ENCODE measurements at places on chromosomes 7 and 10.

DNA sequence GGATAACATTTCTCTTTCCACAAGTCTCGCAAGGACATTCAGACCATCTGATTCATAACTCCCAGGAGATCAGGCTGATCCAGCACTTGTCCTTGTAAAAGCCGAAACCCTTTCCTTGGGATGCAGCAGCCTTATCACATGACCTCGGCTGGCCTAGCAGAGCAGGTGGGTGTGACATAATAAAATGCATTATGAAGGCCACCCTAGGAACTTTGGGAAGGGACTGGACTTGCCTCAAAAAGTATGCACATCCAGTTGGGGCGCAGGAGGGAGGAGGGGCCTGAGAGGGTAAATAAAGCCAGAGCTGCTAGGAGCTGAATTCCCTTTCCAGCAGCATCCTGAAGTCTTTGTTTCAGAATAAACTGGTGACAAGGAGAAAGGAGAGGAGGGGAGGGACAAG, 260.8 kb downstream of the SNX13 start:
- no peak for DNase-seq

DNA sequence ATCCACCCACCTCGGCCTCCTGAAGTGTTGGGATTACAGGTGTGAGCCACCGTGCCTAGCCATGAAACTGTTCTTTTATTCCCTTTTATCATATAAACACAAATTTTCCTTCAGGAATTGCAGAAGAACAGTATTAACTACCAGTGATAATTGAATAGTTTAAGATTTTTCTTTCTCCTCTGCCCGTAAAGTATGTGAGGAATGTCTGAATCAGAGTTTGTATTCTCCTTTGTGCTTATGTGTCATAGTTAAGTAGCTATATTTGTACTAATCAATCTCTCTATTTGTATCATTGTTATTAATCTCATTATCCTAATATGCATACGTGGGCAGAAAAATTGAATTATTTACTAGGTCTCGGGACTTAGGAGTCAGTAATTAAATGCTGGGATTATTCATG, 83.6 kb downstream of the ZNF277 start:
- no peak for DNase-seq

DNA sequence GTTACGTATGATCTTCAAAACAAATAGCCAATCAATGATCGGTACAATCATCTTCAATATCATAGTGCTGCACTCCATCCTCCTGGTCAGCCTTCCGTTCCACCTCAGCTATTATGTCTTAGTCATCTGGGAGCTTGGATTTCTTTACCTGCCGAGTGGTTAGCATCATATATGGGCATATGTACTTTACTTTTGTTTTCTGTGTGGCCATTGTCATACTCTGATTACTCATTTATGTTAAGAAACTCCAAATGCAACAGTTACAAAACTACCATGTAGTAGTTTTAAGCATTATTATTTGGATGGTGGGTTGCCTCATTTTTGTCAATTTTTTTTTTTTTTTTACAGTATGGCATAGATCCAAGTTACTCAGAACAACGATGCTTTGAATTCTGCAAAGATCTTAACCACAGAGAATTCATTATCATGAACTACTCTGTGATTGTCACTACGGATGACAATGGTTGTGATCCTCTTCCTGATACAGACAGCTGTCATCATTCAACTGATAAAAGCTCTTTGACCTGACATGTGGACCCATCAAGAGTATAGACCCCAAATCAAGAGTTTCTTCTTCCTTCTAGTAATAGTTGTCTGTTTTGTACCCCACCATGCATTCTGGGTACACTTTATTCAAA, 52.1 kb upstream of the NME8 start:
- DNase-seq, result no peak

DNA sequence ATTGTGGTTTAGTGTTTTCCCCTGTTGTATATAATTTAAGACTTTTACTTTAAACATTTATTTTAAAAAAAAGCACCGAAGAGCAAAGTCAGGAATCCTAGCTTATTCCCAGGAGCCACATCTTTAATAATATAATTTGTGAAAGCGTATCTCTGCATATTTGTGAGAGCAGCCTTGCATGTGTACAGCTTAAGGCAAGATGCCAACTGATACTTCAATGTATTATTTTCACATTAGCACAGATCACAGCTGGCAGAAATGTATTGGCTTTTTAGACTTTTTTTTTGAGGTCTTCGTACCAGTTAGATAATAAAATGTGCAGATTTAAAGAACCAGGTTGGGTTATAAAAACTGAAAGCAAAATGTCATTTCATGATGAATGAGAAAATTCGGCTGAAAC, 845.7 kb upstream of the POT1 start:
- DNase-seq, result no peak

DNA sequence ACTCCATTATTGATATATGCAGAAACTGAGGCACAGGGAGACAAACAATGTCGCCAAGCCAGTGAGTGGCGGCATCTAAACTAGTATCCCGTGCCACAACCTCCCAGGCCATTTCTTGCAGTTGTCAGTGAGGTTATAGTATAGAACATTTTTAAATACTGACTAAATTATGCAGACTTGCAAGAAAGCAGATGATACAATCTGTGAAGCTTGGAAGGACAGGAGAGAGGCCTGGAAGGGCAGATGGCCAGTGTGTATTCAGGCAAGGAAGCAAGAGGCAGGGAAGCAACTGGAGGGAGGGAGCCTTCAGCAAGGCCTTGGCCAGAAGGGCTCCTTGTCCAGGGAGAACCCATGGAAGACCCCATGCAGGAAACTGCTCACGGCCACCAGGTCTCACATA, 110.3 kb upstream of the APBB1IP start:
- no peak for DNase-seq

DNA sequence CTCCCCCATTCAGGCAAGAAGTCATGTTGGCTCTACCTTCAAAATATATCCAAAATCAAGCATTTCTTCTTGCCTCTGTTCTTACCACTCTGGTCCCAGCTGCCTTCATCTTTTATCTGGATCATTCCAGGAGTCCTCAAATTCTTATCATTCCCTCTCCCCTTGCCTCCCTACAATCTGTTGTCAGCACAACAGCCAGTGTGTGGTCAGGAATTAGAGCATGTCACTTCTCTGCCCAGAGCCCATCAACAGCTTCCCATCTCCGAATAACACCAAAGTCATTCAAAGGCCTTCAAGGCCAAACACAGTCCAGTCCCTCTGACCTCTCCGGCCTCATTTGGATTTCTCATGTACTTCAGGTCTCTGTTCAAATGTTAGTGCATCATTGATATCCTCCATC, 70.4 kb downstream of the DENND11 start:
- DNase-seq, result no peak

GRCh38 chr10:73768881-73769280, 13.0 kb upstream of the CHCHD1 start:
- DNase-seq, result no peak

DNA sequence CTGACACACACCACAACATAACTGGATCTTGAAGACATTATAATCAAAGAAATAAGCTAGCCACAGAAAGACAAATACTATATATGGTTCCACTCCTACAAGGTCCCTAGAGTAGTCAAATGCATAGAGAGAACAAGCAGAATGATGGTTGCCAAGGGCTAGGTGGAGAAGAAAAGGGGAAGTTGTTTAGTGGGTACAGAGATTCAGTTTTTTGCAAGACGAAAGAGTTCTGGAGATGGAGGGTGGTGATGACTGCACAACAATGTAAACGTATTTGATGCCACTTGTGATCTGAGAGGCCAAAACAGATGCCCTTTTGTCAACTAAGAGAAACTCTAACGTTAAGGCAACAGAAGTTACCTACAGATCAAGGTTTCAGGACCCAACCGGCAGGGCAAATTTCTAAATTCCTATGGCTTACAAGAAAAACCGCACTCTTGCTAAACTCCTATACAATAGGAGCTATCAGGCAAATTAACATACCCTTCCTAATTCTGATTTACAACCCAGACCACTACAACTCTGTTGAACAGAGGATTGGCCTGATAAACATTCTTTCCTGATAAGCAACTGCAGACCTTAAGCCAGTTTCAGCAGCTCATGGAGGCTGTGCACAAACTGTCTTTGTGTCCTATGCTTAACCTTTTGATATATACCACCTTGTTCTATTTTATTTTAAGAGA, 69.0 kb downstream of the FAM107B start:
- DNase-seq, result no peak

GRCh38 chr7:44185729-44186128, 3.5 kb downstream of the GCK start:
- DNase-seq, result no peak

GRCh38 chr7:16397501-16398145, 23.7 kb downstream of the CRPPA start:
- no peak for DNase-seq

DNA sequence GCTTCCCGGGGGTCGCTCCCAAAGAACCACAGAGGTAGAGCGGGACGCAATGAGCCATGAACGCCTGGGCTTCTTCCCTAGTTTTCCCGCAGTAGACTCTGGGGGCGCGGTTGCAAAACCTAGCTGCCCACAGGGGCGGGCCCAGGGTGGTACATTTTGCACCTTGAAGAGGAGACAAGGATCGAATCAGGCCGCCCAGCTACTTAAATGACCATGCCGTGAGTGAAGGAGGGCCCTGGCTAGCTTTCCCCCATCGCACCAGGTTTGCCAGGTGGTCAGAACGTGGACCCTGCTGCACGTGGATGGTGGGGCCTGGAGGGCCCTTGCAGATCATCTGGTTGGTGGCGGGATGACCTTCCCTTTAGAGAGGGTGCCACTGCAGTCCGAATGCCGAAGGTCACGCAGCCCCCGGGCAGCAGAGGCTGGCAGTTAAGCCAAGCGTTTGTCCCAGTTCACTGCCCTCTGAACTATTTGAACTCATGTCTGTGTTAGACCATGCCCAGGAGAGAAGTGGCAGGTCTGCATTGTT, 604 bp upstream of the SHTN1 start:
- no peak for DNase-seq

DNA sequence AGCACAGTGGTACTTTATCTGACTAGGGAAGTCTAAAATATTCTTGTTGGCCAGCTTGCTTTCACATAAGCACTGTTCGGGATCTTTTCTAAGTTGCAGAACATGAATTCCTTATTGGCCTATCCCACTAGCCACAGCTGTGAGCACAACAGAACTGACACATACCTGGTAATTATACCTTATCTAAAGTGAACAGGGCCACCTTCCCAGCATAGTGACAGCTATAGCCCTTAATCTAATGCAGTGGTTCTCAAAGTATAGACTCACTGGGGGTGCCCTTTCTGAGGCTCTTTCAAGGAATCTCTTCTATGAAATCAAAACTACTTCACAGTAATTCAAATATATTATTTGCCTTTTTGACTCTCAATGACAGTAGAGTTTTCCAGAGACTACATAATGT, 184.7 kb upstream of the KAT6B start:
- no peak for DNase-seq

DNA sequence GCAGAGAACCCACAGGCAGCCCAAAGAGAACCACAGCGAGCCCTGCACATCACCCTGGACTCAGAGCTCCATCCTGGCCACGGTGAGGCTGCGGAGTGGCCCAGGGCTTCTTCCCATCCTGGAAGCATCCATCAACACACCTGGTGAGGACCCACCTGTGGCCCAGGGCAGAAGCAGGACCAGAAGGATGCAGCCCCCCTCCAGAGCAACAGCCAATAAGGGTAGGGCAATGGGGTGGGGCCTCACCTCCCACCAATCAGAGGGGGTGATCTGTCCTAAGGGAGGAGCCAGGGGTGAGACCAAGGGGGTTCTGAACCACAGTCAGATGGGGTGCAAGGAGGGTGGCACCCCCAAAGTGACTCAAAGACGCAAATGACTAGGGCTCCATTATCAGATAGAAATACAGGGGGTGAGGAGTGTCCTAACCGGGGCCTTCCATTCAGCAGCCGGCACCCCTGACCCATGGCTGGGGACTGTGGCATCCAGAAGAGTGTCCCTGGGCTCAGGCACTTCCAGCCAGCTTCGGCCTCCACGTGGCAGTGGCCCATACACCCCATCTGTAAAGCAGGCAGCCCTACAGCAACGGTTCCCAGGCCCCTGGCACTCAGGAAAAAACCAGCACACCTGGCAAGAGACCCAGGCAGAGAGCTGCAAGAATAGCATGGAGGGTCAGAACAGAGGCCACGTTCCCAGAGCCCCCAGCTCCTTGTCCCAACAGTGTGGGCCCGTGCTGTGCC, 36.9 kb downstream of the STK32C start:
- no peak for DNase-seq

DNA sequence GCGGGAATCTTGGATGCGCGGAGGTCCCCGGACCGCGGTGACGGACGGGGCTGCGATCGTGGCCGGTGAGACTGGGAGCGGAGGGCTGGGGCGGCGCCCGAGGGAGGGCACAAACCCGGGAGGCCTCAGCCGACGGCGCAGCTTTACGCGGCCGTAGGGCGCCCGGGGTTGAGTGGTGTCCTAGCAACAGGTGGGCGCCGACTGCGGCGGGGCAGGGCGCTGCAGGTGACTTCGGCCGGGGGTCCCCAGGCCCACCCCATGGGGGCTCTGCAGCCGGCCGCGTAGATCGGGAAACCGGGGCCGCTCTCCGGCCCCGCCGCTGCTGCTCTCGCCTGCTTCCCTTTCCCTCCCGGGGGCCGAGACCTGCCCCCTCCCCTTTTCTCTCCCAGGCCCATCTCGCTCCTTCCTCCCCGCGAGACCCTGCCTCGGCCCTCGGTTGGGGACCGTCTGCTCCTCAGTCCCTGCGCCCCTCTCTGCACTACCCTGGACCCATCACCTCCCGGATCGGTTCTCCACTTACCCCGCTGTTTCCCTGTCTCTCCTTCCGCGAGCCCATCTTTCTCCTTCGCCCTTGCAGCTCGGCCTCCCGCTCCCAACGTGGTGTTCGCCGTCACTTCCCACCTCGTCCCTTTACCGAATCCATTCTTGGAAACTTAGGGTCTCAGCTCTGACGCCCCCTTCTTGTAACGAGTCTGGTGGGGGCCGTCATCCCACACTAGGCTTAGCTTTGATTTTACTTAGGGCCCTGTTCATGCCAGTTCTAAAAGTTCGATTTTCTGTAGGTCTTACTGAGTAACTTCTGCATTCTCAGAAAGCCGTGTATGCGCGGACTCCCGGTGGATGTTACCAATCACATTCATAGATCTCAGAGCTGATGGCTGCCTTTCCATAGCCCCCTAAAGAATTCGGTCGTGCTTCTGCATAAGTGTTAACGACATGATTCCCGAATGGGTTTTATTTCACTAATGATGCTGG, 18.5 kb upstream of the ACBD5 start:
- DNase-seq, result no peak

DNA sequence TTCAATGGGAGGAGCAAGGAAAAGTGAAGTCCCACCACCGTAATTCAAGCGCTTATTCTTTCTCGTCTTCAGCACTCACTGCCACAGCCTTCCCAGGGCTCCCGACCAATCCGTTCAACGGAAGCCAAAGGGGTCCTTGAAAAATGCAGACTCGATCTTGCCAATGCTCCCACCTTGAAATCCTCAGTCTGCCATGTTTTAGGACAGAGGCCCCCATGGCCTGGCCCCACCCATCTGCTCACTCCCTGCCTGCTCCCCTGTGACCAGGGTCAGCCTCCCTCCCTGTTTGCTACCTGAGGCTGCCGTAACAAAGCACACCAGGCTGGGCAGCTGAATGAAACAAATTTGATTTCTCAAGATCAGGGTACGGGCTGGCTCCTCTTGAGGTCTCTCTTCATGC, 3.0 kb upstream of the DNAAF5 start:
- no peak for DNase-seq

DNA sequence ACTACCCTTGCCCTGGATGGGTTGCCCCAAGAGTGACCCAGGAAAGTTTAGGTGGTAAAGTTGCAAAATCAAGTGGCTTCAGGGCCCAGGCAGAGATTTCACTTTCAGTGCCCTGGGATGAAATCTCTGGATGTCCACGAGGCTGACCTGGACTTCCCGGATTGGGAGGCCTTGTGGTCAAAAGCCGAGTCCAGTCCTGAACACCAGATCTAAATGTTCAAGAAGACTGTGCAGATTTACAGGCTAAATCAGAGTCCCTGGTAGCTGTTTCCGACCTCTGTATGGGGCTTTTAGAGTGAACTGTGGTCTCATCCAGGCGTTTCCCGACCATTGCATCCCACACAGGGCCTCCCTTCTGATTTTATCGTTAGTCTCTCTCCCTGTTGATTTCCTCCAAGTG, 95.3 kb downstream of the WDR11 start:
- DNase-seq, result no peak
